Placental epithelial cell (primary cell): ENCODE measurements at places on chromosomes 1 and 21. TPM values are rescaled to one million over a fixed set of nuclear protein-coding genes. Genes with fewer than 3 reads are reported as not detected.

GJB3 gene
- total RNA-seq: 106 and 178 TPM in 2 replicates

TMEM269 gene
- total RNA-seq: 0.22 TPM in 1 of 2 replicates, not detected in the other

FMO4 gene
- 4.8 and 5.1 TPM in 2 replicates for total RNA-seq

IGFN1 gene
- total RNA-seq: not detected in 2 replicates

CELA2A gene
- not detected in 2 replicates for total RNA-seq

OR2AK2 gene
- total RNA-seq: not detected in 2 replicates

FAM3B gene
- not detected in 2 replicates for total RNA-seq

HHIPL2 gene
- total RNA-seq: not detected in 2 replicates

HES2 gene
- total RNA-seq: 4.3 and 9.0 TPM in 2 replicates

MAN1C1 gene
- total RNA-seq: 0.11 and 0.79 TPM in 2 replicates

CASQ2 gene
- total RNA-seq: 0.54 TPM in 1 of 2 replicates, not detected in the other

SPATA1 gene
- 0.11 and 1.2 TPM in 2 replicates for total RNA-seq

ACKR1 gene
- total RNA-seq: not detected in 2 replicates

GJC2 gene
- 0.79 and 2.1 TPM in 2 replicates for total RNA-seq

HTR6 gene
- not detected in 2 replicates for total RNA-seq

C1orf87 gene
- total RNA-seq: not detected in 2 replicates

C1orf185 gene
- total RNA-seq: not detected in 2 replicates

RIIAD1 gene
- total RNA-seq: not detected in 2 replicates

SELE gene
- not detected in 2 replicates for total RNA-seq

RXRG gene
- total RNA-seq: not detected in 2 replicates

APOBEC4 gene
- total RNA-seq: not detected in 2 replicates

TRIM63 gene
- total RNA-seq: 0.11 and 13.0 TPM in 2 replicates

NBPF20 gene
- 0.87 and 1.6 TPM in 2 replicates for total RNA-seq

MAP10 gene
- 2.0 TPM in 2 replicates for total RNA-seq

NGF gene
- total RNA-seq: 2.7 and 3.1 TPM in 2 replicates

NPL gene
- 1.2 and 1.3 TPM in 2 replicates for total RNA-seq

GIPC2 gene
- 2.0 and 3.8 TPM in 2 replicates for total RNA-seq

CALML6 gene
- total RNA-seq: 0.22 and 1.2 TPM in 2 replicates

CFHR1 gene
- not detected in 2 replicates for total RNA-seq

LHX4 gene
- under 0.01 TPM in 1 of 2 replicates, not detected in the other for total RNA-seq

PCSK9 gene
- total RNA-seq: under 0.01 and 3.5 TPM in 2 replicates

ITPKB gene
- total RNA-seq: 10.4 and 18.8 TPM in 2 replicates

HSD3B2 gene
- total RNA-seq: 0.39 TPM in 1 of 2 replicates, not detected in the other

RNF187 gene
- 33.0 and 39.6 TPM in 2 replicates for total RNA-seq

ACTA1 gene
- total RNA-seq: not detected in 2 replicates

ELF3 gene
- 6.3 and 6.7 TPM in 2 replicates for total RNA-seq

ASPM gene
- 7.1 and 14.2 TPM in 2 replicates for total RNA-seq

ZBTB18 gene
- 3.9 and 7.0 TPM in 2 replicates for total RNA-seq

UAP1 gene
- total RNA-seq: 47.5 and 62.4 TPM in 2 replicates

ZNF683 gene
- total RNA-seq: not detected in 2 replicates

MTARC1 gene
- 0.65 and 1.2 TPM in 2 replicates for total RNA-seq

PTAFR gene
- total RNA-seq: not detected in 2 replicates

MX2 gene
- 0.39 and 0.43 TPM in 2 replicates for total RNA-seq

CA6 gene
- not detected in 2 replicates for total RNA-seq

AADACL3 gene
- not detected in 2 replicates for total RNA-seq

PAPPA2 gene
- under 0.01 and 1.1 TPM in 2 replicates for total RNA-seq

METTL18 gene
- total RNA-seq: 8.9 and 9.4 TPM in 2 replicates

TESK2 gene
- total RNA-seq: 10.8 and 13.3 TPM in 2 replicates

DMBX1 gene
- total RNA-seq: not detected in 2 replicates

DHX9 gene
- 104 and 144 TPM in 2 replicates for total RNA-seq

BRINP3 gene
- under 0.01 TPM in 1 of 2 replicates, not detected in the other for total RNA-seq

LCE3B gene
- not detected in 2 replicates for total RNA-seq

GSTM2 gene
- 9.9 and 29.8 TPM in 2 replicates for total RNA-seq

C1QTNF12 gene
- total RNA-seq: 0.79 and 1.7 TPM in 2 replicates
